ENCODE measurements at places on chromosomes 2 and 18.

- DNase-seq, result no peak
These were observed 18.9 kb upstream of the POLR1B start for GRCh38 chr2:112523291-112523777.

- no peak for DNase-seq
These were observed 20.5 kb upstream of the ZNF516 start for GRCh38 chr18:76515576-76515975.

DNA sequence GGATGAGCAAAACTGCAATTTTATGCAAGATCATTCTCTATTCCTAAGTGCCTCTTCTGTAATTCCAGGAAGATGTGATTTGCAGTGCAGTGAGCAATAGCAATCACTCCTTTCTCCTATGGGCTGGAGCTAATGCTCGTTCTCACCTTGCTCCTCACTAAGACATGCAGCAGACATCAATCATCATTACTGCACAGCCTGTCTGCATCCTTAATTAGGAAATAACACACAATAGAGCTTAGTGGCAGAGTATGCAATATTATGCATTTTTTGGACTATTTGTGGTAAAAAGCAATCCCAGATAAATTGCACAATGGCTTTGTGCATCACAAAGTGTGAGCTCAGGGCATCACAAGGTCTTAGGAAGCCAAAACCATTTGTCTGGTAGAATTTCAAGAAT lies 32.6 kb upstream of the RAPH1 start:
- no peak for DNase-seq

GRCh38 chr2:59726228-59727120 lies 827.0 kb downstream of the BCL11A start:
- DNase-seq, result no peak

GRCh38 chr2:219215871-219216534 lies 2.8 kb downstream of the ABCB6 start:
- DNase-seq, result no peak

DNA sequence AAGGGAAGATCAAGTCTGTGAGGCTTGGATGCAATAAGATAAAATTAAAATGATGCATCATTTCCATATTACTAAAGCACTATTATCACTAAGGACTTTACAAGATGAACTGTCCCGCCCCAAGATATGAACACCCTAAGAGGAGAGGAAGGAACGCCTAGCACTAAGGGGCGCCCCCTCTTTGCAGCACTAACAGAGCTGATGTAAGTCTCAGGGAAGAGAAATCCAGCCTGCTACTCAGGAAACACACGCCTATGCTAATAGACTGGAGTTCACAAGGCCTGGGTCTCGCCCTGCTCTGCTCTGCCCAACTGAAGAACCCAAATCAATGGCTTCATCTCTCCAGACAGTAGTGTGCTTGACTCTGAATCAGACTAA lies 6.1 kb downstream of the INO80C start:
- DNase-seq, result no peak
